ENCODE measurements at places on chromosomes 1 and 21.

- H3K27me3 ChIP-seq = no peaks in the 10 kb centered on the region
- H3K27ac ChIP-seq = no peak overlapping the region
Measured at GRCh38 chr1:233518344-233518743, 95.6 kb upstream of the KCNK1 start.

DNA sequence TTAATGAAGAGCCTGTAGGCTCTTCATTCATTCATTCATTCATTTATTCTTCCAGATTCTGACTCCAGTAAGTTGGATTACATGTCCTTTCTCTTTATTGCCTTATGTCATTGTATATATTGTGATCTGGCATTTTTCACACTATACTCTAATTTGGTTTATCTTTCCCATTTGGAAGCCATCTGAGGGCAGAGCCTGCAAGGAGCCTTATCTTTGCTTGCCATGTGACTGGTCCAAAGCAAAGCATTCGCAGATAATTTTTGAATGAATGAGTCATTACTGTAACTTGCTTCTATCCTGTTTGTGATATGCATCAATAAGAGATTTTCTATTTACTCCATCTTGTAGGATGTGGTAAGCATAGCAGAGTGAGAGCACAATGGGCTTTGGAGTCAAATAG lies 108.4 kb upstream of the DAB1 start:
- no peak for DNase-seq
- no peaks in the 10 kb centered on the region for H3K36me3 ChIP-seq
- no peak overlapping the region for H3K27ac ChIP-seq
- H3K27me3 ChIP-seq = no peaks in the 10 kb centered on the region
- H3K4me1 ChIP-seq = no peaks in the 10 kb centered on the region

DNA sequence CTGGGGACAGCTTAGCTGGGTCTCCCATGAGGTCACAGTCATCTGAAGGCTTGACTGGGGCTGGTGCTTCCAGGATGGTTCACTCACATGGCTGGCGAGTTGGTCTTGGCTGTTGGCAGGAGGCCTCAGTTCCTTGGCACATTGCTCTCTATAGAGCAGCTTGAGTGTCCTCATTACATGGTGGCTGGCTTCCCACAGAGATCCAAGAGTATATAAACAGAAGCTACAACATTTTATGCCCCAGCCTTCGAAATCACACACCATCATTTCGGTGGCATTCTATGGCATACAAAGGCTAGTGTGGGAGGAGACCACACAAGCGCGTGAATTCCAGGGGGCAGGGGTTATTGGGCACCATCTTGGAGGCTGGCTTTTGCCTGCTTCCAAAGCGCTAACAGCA lies 63.0 kb downstream of the ALPL start:
- peaks cover 3% of the 10 kb centered on the region for H3K4me1 ChIP-seq
- no peak for DNase-seq
- H3K27me3 ChIP-seq = peaks cover 4% of the 10 kb centered on the region
- no peak overlapping the region for H3K27ac ChIP-seq
- H3K4me3 ChIP-seq = no peak overlapping the region
- H3K36me3 ChIP-seq = no peaks in the 10 kb centered on the region

DNA sequence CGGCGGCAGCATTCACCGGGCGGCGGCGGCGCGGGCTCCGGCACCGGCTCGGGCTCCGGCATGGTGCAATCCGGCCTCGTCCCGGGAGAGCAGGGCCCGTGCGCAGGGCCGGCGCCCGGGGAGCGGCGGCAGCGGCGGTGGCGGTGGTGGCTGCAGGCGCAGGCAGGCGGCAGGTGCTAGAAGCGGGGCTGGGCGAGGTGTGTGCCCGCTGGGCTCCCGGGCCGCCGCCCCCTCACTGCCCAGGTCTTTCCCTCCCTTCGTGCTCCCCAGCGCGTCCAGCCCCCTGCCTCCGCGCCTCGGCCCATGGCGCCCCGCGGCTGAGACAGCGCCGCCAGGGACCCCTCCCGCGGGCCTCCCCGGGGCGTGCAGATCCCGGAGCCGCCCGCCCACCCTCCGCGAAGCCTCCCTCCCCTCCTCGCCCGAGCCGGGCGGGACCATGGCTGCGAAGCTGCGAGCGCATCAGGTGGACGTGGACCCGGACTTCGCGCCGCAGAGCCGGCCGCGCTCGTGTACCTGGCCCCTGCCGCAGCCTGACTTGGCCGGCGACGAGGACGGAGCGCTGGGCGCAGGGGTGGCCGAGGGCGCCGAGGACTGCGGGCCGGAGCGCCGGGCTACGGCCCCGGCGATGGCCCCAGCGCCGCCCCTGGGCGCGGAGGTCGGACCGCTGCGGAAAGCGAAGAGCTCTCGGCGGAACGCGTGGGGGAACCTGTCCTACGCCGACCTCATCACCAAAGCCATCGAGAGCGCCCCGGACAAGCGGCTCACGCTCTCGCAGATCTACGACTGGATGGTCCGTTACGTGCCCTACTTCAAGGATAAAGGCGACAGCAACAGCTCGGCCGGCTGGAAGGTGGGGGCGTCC lies 492 bp downstream of the FOXO6 start:
- DNase-seq = no peak
- no peaks in the 10 kb centered on the region for H3K36me3 ChIP-seq
- peaks cover 7% of the 10 kb centered on the region for H3K4me1 ChIP-seq
- H3K27me3 ChIP-seq = peaks cover 48% of the 10 kb centered on the region
- H3K4me3 ChIP-seq = no peak overlapping the region

DNA sequence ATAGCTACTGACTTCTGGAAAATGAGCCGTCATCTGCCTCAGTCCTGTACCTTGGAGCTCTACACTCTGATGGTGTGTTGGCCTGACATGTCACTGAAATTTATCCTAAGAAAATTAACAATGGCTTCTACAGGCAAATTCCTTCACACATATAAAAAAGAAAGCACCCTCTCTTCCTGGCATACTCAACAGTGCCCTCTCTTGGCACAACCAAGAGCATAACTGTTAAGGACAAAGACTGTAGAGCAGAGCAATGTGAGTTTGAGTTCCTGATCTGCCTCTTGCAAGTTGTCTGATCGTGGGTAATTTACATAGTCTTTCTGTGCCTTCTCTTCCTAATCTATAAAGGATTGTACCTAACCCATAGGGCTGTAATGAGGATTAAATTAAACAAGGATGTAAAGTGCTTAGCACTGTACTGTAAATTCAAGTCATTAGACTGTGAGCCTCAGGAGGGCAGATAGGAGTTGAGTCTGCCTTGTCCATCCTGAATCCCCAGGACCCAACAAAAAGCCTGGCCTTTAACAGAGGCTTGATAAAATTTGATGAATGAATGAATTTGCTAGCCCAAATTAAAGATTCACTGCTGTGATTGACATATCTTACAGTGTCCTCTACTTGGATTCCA lies 83.5 kb downstream of the SYF2 start:
- H3K27me3 ChIP-seq = peaks cover 46% of the 10 kb centered on the region
- no peak overlapping the region for H3K27ac ChIP-seq
- no peak overlapping the region for H3K4me3 ChIP-seq
- H3K36me3 ChIP-seq = no peaks in the 10 kb centered on the region
- H3K4me1 ChIP-seq = peaks cover 2% of the 10 kb centered on the region

DNA sequence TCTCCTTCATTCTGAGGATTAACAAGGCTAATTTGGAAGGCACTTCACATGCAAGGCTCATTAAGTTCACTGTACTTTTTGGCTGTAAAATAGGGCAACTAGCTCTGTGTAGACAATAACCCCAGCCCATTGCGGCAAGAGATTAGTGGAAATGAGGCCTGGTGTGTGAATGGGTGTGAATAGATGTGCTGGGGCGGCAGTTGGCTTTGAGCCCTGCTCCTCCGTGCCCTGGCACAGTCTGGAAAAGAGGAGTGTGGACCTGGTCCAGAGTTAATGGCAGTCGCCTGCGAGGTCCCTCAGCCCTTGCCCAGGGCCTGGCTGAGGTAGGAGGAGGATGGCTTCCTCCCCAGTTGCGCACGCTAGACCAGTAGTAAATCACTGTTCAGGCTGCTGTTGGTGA lies 4.8 kb downstream of the KISS1 start:
- peaks cover 42% of the 10 kb centered on the region for H3K27me3 ChIP-seq
- no peak overlapping the region for H3K27ac ChIP-seq
- H3K4me3 ChIP-seq = no peak overlapping the region
- peaks cover 12% of the 10 kb centered on the region for H3K4me1 ChIP-seq

DNA sequence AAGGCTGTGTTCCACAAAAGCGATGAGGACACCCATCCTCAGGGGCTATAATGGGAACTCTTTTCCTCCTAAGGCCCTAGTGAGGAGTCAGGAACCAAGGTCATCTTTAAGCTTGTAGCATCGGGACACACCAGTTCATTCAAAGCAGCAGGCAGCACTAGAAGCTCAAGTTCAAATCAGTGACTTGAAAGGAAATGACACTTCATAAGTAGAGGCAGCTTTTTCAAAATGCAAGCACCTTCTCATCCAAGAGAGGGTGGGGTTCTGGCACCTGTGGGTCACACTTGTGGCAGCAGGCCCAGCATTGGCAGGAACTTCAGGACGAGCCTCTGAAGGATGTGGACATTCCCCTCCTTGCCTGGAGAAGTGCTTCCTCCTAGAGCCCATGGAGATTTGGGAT lies 496.3 kb downstream of the KIF26B start:
- H3K4me1 ChIP-seq = peaks cover 3% of the 10 kb centered on the region
- H3K36me3 ChIP-seq = no peaks in the 10 kb centered on the region
- peaks cover 3% of the 10 kb centered on the region for H3K27me3 ChIP-seq

Data from activated CD4-positive, alpha-beta T cell treated with anti-CD3 and anti-CD28 coated beads, Interleukin-2, amount 10 ng/mL, durations not matched to agents 7 days and 5 days (primary cell).